ENCODE measurements at places on chromosomes 2 and 18. TPM values are rescaled to one million over a fixed set of nuclear protein-coding genes. Genes with fewer than 3 reads are reported as not detected.

Gene RNF144A
- 2.8 TPM for total RNA-seq

Gene LONRF2
- total RNA-seq: 0.28 TPM

Gene CMPK2
- 0.43 TPM for total RNA-seq

Gene EFHD1
- total RNA-seq: not detected

Gene FOXD4L1
- total RNA-seq: 0.09 TPM

Gene KIAA2012
- total RNA-seq: under 0.01 TPM

Gene TBR1
- total RNA-seq: not detected

Gene CHAC2
- total RNA-seq: 1.1 TPM

Gene LBX2
- 2.9 TPM for total RNA-seq

Gene LHCGR
- not detected for total RNA-seq
